Stimulated activated CD8-positive, alpha-beta memory T cell treated with anti-CD3 and anti-CD28 coated beads, Interleukin-7, amount 100 ng/mL, for 24 hours (primary cell): ENCODE measurements at places on chromosomes 13 and 19.

DNA sequence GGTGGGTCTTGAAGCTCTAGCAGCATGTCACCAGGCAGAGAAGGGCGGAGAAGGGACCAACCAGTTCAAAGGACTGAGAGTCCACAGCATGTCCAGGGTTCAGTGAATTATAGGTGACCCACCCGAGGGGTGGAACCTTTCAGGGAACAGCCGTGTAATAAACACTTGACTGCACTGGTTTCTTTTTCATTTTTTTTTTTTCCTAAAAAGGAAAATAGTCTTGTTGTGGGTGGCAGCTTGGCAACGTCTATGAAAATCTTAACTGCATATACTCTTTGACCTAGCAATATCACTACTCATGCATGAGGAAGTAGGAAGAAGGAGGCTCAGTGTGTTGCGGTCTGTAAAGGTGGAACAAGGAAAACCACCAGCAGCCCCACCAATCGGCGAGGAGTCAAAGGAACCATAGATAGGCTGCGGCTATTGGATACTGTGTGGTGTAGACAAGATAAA is 13.0 kb upstream of the MYH14 start:
- no peak for DNase-seq

DNA sequence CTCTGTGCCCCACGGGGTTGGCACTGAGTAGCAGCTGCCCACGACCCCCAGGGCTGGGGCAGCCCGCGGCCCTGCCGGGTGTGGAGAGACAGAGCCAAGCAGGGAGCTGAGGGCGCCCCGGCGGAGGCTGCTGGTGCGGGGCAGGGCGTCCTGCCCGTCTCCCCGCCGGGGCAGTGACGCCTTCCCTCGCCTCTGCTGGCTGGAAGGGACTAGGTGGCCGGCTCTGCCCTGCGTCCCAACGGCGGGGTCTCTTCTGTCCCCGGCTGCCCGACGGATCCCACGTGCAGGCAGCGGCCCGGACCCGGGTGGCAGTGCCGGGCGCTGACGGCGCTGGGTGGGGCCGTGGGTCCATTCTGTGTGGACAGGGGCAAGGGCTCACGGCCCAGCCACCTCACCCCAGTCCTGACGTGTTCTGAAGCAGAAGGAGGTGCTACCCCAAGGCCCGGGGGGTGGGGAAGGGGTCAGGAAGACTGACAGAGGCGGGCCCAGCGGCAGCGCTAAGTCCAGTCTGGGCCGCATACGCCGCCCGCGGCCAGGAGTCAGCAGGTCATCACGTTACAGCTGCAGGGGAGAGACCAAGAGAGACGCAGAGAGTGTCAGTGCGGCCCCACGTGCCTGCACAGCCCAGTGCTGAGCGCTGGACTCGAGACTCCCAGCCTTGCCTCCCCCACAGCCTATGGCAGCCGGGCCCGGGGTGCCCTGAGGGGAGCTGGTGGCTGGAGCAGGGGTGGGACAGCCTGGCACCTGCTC is 15.1 kb upstream of the PLPP2 start:
- DNase-seq = no peak

DNA sequence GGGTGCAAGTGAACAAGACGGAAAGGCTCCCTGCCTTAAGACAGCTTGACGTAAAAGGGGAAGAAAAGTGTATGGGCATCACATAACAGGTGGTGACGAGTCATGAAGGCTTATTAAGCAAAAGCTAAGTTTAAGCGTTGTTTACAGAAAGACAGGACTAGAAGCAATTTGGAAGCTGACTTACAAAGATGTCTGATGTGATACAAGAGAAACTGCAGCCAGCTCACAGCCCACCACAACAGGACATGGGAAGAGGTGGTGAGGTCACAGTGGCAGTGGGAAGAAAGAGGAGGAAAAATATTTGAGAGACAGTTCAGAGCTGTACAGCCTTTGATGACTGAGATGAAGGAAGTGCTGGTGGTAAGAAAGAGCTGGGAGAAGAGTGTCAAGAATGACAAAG is 181.6 kb downstream of the KLF12 start:
- no peak for DNase-seq

- no peak for DNase-seq
These were observed 23.1 kb downstream of the EPSTI1 start for GRCh38 chr13:42968906-42969305.

GRCh38 chr19:40614622-40615411 is 13.6 kb downstream of the LTBP4 start:
- peak; percentile 92 for DNase-seq
